DMS 273 treated with DMSO at 0.1 percent for 48 hours (cell line): ENCODE measurements at places on chromosomes 5 and 9.

- no peak for DNase-seq
Measured at GRCh38 chr5:17169507-17169906, 47.9 kb upstream of the BASP1 start.

- DNase-seq, result no peak
Measured at GRCh38 chr5:171862624-171863023, 77.0 kb downstream of the SMIM23 start.

DNA sequence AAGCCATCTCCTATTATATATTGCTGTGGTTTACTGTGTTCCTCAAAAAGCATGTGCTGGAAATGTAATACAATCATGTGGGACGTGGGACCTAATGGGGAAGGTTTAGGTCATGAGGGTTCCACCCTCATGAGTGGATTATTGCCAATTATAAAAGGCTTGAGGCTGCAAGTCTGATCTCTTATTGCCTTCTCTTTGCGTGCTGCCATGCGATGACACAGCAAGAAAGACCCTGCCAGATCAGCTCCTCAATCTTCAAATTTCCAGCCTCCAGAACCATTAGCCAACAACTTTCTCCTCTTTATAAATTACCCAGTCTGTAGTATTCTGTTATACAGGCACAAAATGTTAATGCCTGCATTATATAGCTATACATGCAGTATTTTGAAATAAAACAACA lies 45.4 kb downstream of the MARCHF11 start:
- no peak for DNase-seq

DNA sequence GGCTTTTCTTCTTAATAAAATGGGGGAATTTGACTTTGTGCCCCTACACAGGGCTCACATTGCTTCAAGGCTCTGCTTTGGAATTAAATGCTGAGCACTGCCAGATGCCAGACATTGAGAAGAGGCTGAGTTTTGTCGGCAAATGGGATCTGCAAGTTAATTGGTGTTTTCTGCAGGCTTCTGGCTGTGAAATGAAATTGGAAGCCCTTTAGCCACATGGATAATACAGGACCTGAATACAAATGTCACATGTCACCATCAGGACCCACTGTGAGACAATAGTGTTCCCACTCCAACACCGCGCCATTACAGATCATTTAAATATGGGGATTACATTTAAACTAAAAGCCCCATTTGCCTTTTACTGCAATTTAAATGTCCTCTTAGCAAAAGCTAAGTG lies 164.4 kb downstream of the ZSWIM6 start:
- no peak for DNase-seq

DNA sequence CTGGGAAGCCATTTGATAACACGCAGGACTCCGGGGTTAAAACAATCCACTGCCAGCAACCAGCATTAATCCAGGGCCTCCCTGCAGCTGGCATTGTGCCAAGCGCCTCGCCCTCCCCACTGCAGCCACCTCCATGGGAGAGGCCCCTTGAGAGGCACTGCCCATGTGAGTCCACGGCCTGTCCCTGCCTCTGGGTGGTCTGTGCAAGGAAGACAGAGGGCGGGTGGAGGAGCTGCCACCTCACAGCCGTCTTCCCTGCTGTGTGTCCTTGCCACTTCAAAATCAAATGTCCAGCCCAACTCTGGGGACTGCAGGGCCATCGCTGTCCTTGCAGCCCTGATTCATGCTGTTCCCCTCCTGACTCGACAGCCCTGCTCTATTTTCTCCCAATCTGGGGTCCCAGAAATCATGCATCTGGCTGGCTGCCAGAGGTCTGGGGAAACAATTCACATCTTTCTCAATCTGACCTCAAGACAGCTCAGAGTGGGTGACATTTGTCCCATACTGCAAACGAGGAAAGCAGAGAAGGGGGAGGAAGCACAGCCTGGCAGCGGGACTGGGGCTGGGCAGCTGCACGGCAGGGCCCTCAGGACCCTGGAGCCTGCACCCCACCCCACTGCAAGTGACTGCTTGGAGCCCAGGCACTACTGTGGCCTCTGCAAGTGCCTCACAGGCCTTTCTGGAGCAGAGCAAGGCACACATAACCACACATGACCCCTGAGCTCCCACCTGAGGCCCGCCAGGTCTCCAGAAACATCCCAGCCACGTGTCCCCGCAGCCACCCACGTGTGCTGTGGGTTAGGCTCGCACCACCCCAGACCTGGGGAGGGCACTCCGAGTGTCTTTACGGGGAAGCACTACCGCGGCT lies 15.7 kb downstream of the BRD3OS start:
- DNase-seq, result no peak

DNA sequence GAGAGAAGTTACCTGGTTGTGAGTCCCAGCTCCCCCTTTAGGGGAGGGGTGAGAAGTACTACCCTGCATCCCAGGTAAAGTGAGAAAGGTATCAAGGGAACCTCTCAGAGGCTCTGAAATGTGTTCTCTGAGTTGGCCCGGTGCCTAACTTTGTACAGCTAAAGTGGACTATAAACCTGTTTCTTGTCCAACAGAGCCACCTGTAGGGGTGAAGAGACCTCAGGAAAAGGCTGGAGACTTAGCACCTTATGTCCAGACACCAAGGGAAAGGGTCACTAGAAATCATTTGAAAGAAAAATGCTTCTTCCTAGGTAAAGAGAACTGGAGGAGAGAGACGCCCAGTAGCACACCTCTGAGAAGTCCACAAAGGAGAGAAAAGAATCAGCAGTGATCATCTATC lies 108.3 kb upstream of the KIF2A start:
- DNase-seq, result no peak

- no peak for DNase-seq
Measured at GRCh38 chr9:120434532-120434931, 145.4 kb downstream of the CDK5RAP2 start.

DNA sequence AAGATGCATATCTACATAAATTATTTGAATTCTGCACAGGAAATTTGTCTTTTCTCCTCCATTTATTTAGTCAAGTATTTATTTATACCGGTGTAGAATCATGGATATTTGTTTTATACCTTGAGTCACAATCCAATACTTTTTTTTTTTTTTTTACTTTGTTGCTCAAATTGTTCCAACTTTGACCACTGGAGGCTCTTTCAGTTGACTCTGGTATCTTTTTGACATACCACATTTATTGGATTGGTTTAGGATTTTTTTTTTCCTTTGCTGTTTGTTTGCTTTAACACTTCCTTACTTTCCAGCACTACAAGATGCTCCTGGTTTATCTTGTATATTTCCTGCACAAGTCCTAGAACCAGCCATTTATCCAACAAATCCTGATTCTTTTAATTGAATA lies 543.1 kb upstream of the RIOK2 start:
- DNase-seq, result no peak
